Stimulated activated CD4-positive, alpha-beta T cell treated with anti-CD3 and anti-CD28 coated beads, Interleukin-15, amount 100 ng/mL, for 24 hours (primary cell): ENCODE measurements at places on chromosomes 2 and 18.

DNA sequence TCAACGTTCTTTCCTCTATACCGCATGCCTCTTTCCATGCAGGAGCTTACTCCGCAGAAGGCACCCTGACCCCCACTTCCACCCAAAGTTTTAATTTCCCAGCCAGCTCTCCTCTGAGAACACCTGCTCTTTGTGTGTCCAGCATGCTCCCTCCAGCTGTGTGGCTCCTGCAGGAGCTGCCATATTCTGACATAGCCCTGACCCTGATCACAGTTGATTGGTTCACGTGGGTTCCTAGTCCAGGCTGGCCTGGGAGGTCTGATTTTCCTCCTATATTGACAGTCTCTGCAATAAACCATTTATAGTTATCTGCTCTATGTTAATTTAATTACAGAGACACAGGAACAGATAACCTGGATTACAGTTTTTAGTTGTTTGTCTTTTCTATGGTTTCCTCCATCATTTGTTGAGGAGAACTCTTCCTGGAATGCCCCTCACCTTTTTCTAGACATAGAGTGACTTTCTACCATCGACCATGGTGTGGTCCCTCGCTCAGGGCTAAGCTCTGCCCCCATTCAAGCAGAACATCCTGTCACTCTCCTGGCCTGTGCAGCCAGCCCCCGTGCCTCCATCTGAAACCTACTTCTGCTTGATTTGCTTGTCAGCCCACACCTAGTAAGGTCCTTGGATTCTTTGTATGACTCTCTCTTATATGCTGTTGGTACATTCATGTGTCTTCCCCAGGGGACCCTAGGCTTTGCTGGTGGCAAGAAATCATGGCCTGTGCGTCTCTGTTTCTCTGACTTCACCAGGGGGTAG is 231.5 kb downstream of the LPIN1 start:
- DNase-seq, result no peak

DNA sequence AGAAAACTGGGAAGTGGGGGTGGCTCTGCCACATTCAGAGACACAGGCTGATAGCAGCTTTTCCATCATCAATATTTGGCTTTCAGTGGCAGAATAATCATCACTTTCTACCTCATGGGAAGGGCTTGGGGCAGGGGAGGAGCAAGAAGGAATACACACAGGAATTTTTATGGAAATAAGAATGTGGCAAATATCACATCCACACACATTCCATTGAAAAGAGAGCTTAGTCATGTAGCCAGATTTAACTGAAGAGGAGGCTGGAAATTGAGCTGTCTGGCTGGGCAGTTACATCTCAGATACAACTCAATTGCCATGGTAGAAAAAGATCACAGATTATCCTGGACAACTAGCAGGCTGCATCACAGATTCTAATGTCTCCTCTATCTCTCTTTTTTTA is 1474.0 kb upstream of the ACVR2A start:
- DNase-seq, result no peak

DNA sequence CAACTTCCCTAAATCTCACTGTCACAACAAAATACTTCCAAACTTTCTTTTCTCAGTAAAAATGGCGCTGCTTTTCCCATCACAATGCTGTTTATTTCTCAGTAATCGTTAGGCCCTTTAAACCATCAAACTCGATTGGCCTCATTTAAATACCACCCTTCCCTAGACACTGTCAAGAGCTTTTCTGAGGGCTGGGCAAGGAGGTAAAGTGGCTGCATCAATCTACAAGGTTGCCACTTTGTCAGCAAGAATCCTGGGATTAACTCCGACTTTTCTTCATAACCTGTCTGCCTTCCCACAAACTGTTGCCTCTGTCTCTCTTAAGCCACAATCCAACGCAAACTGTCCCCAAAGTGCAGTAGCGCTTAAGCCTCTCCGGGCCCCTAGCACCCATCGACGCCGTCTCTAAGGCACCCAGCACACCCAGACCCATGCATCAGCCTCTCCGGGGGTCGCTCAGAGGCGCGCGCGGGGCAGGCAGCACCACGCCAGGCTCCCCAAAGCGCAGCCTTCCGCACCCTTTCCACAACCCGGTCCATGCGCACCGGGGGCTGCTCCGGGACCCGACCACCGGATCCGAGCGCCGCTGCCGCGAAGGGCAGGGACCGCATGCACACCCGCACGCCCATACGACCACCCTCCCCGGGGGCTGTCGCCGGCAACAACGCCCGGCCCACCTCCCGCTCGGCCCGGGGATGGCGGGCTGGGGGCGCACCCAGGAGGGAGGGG is 683 bp downstream of the MBOAT2 start:
- DNase-seq, result peak; percentile 18

DNA sequence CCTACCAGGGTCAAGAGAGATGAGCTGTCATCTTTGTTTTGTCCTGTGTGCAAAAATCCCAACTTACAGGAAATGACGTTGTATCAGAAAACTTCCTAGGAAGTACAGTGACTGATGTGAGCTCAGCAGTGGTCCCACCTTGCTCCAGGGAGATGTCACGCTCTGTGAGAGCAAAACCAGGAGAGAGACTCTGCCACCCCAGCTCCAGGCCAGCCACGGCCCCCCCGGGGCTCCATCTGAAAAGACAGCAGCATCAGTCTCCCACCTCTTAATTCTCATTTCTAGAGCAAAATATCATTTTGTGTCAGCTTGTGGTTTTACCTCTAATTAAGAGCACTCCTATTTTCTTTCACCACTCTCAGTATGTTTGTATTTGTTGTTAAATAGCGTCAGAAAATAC is 57.5 kb downstream of the MYL12B start:
- DNase-seq, result peak; percentile 24

DNA sequence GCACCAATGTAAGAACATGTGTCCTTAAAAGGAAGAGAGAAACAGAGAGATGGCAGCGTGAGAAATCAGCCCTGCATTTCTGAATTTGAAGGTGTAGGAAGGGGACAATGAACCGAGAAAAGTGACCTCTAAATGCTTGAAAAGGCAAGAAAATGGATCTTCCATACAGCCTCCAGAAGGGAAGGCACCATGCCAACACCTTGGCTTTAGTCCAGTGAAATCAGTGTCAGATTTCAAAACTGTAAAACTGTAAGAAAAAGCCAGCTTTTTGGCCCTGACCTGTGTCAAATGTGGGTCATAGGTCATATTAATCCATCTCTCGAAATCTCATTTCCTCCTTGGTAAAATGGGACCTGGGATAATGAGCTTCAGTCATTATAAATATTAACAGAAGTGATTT is 762.3 kb downstream of the DCDC2C start:
- no peak for DNase-seq

DNA sequence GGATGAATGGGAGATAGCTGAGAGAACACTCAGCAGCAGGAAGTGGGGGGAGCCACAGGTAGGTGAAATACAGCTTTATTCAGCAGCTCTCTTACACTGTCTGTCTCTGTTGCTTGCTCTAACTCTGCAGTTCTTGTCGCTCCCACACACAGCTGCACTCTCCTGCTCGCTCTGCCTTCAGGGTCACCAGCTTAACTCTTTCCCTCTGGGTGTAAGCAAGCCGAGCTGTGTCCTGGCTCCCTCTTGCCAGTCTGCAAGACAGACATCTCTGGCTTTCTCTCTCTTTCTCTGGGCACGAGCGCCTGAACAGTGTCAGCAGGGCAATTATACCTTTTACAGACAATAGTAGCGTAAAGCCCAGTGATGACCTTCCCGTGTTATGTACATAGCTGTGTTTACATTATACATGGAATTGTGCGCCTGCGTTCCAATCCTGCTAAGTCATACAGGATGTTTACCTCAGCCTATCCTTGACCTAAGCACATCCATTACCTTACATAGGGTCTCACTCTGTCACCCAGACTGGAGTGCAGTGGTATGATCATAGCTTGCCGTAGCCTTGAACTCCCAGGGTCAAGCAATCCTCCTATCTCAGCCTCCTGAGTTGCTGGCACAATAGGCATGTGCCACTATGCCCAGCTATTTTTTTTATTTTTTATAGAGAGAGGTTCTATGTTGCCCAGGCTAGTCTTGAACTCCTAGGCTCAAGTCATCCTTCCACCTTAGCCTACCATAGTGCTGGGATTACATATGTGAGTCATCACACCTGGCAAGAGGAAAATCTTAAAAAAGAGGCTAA is 57.8 kb upstream of the CHN1 start:
- no peak for DNase-seq

- no peak for DNase-seq
These were observed 83.3 kb upstream of the ID2 start for GRCh38 chr2:8598295-8599165.

DNA sequence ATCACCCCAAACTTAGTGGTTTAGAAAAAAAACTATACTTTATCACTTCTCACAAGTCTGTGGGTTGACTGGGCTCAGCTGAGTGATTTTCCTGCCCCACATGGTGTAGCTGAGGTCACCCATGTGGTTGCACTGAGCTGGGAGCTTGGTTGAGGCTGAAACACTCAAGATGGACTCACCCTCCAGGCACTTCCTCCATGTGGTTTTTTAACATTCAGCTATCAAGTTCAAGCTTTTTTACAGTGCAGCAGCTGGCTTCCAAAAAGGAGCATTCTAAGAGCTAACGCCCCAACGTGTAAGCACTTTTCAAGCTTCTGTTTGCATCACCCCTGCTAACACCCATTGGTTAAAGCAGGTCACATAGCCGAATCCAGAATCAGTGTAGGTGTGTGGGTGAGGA is 105.9 kb upstream of the CREB1 start:
- DNase-seq, result peak; percentile 44

GRCh38 chr18:7164323-7165004 is 46.9 kb upstream of the LAMA1 start:
- DNase-seq, result no peak

DNA sequence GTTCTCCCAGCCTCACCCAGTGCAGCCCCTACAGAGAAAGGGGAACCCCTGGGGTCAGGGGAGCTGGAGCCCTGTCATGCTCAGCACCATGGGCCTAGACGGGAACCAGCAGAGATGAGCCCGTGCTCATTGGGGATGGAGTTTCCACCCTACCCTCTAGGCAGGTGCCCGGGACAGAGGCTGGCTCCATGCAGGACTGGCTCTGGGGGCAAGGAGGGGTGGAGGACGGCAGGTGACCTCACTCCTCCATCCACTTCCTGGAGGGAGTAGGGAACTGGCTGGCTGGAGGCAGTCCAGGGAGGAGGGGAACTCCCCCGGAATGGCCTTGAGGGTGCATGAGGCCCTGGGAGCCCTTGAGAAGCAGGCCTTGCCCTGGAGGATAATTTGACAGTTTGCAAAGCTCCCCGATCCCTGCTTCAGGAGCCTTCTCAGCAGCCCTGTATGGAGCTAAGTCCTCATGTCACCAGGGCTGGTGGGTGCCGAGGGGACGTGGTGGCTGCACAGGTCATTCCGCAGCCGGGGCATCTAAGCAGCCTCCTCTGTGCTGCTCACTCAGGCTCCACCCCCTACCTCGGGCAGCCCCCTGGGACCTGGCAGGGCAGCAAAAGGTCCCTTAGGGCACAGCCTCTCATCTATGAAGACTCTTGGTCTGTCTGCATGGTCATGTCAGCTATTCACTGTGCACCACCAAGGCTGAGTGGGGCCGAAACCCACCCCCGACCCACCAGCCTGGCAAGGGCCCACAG is 2.1 kb downstream of the NEURL3 start:
- DNase-seq, result no peak

GRCh38 chr2:211390536-211391188 is 834.3 kb downstream of the CPS1 start:
- DNase-seq, result no peak

DNA sequence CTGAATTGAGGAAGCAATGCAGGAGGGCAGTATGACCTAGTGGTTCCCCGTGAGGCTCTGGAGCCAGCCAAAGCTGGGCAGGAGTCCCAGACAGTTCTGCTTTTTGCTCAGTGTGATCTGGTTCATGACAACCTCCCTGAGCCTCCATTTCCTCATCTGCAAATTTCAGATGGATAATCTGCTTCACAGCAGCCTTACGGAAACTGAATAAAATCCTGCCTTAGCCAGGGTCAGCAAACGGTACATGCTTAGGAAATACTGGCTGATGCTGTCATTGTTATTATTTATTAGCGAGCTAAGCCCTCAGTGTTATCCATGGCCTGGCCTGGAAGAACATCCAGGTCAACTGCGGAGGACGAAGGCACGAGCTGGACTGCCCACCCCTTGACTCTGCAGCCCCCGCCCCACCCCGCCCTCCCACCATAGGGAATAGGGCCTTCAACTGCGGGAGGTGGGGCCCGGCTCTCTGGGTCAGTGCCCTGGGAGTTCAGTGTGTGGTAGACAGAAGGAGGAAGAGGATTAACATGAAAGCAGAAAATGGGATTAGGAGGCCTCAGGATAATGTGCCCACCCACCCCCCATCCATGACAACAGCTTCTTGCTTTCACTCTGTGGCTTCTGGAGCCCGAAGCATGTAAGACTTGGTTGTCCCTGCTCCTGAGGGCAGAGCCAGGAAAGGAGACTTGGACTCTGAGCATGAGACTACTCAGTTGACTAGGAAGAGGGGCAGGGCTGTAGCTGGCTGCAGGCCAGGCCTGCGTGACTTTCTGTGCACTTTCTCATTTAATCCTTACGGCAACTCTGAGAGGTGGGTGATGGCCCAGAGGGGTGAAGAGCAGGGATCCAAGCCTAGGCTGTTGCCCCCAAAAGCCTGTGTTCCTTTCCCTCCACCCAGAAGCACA is 13.1 kb downstream of the PKDCC start:
- DNase-seq, result no peak

DNA sequence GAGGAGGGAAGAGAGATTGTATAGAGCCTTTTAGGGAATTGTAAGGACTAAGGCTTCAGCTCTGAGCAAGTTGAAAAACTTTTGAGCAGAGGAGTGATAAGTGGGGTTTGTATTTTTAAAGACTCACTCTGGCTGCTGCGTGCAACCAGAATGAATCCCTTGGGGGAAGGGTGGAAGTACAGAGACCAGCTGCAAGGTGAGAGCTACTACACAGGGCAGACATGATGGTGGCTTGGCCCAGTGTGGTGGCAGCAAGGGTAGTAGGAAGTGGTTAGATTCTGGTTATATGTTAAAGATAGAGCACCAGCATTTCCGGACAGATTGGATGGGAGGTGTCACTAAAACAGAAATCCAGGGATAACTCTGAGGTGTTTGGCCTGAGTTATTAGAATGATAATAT is 10.1 kb upstream of the SESTD1 start:
- DNase-seq, result no peak

DNA sequence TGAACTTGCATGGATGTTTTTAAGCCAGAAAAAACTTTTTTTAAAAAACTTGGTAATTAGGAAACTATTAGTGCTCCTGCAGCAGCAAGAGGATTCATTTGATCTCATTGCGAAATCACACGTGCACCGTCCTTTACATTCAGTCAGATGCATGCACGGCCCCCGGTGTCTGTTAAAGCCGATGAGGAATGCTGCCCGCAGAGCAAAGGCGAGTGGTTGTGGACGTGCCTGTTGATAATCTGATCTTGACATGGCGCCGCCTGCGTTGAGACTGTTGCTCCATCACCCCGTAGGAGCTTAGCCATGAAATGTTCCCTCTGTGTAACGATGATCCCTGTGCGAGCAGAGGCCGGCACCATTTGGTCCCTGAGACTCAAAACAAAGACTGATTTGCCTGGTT is 300.0 kb downstream of the GBX2 start:
- DNase-seq, result no peak

- no peak for DNase-seq
These were observed 81.6 kb downstream of the RTN4 start for GRCh38 chr2:54968561-54969218.

DNA sequence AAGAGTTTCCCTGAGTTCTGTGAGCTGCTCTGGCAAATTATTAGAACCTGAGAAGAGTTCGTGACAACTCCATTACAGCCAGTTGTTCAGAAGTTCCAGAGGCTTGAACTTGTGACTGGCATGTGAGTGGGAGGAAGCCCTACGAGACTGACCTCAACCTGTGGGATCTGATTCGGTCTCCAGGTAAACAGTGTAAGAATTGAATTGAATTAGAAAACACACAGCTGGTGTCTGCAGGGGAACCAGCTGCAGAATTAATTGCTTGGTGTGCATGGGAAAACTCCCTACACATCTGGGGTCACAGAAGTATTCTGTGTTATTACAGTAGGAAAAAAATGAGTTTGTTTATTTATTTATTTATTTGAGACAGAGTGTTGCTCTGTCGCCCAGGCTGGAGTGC is 14.0 kb upstream of the ITSN2 start:
- DNase-seq, result no peak
